ENCODE measurements at places on chromosomes 4 and X. TPM values are rescaled to one million over a fixed set of nuclear protein-coding genes. Genes with fewer than 3 reads are reported as not detected.
A peak's percentile ranks its signal among the peaks of the same experiment; 100 is the strongest.

The FOXR2 gene
- total RNA-seq, result not detected

The AWAT1 gene
- total RNA-seq, result not detected

The SFRP2 gene
- total RNA-seq, result 0.82 TPM

- no peak for DNase-seq
Measured at GRCh38 chr4:8427761-8428287, 12.7 kb downstream of the ACOX3 start.

DNA sequence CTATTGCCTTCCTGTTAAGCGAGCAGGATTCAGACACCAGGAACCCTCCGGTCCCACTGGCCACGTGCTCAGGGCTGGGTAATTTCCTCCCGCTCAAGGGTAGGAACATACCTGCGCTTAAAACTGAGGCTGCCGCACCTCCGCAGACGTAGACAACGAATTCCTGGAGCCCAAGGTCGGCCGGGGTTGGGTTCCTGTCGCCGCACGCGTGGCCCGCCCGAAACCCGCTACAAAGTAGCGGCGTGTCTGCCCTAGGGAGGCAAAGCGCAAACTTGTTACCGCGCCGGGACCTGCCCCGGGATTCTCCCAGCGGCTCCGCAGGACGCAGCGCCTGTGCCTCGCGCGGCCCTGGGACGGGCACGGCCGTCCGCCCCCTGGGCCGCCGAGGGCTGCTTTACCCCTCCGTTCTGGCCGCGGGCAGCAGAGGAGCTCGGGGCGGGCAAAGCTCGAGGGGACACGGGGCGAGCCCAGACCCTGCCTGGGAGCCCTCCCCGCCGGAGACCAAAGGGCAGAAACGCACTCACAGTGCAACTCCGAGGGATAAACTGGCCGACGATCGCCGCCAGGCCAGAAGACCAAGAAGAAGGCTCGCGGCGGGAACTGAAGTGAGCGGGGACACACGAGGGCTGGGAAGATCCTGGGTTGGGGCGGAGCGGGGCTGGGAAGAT, at the start of gene ERVMER34-1:
TSS of gene ERVMER34-1 (minus strand) at position 607 of the 668 bp plus-strand sequence. CDS start 5,905 bp downstream, outside the sequence.
- no peak for DNase-seq

DNA sequence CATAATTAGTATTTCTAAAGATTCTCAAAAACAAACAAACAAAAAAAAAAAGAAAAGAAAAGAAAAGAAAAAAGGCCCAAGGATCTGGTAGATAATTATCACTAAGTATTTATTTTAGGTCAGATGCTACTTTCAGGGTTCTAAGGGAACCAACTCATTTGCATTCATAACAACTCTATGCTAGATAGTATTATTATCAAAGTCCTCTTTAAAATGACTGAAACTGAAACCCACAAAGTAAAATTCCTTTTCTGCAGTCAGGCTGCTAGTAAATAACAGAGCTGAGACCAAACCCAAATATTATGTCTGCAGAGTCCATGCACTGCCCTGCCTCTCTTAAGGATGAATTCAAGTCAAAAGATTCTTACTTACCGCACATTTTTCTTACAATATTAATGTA, 38.3 kb upstream of the MAPK10 start:
- no peak for DNase-seq

- no peak for DNase-seq
Measured at GRCh38 chrX:115547448-115547847, 13.5 kb upstream of the PLS3 start.

DNA sequence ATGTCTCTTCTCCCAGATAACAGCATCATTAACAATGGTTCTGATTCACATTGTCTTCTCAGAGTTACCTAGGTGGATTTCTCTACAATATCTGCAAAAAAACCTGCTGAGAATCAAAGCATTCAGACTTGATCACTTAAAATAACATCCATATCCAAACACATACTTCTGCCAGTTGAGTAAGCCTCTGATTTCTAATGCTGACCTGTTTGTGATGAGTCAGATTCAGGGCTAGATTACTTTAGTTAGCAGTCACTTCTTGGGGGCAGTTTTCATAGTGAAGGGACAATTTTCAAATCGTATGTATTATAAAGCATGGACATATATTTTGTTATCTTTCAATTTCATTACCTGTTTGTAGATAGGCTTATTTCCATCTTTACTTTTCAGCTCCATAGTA, 35.5 kb downstream of the CCNI start:
- no peak for DNase-seq

DNA sequence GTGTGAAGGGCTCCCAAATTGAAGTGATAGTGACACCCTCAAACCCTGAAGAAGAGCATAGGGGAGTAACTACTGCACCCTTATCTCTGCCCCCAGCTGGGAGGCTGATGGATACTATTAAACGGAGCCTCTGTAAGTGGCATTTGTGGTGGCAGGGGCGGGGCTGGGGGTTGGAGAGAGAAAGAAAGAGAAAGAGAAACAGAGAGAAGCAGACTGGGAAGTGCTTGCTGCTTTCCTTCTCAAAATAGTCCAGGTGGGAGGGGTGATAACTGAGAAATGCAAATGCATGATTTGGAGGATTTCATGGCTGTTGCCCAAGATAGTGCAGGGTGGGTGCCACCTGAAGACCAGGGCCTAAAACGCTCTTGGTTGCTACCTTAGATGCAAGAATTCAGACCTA, 253.5 kb upstream of the GATB start:
- peak; percentile 12 for DNase-seq

GRCh38 chr4:155271557-155271956, 63.1 kb downstream of the NPY2R start:
- no peak for DNase-seq

DNA sequence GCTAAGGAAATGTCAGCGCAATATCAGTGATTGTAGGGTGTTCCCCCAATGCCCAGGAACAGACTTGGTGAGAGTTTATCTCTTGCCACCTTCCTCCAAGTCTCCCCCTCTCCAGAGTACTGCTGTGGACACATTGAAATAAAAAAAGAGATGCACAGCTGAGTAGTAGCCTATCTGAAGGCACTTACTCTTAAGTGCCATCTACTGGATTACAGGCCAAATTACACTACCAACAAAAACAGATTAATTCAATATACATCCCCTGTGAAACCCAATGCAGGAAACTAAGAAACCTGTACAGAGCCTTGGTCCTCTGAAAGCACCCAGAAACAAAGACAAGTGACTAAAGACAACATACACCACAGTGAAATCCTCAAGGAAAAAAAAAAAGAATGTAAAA, 460.3 kb downstream of the ZIC3 start:
- DNase-seq, result no peak

DNA sequence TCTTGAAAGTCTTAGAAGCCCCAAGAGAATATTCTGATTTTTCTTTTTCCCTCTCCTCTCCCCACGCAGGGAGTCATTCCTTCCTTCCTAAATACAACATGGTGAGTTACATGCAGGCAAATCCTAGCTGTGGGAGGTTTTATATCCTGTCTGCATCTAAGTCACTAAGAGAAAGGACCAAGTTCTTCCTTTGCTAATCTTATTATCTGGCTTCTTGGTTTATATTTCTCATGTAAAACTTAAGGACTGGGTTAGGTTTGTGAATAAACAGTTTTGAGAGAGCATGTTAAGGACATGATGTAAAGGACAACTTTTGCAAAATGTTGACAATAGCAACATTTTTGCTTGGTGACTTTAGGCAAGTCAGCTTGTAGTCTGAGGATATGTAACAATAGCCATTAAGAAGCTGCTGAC, 5.1 kb upstream of the CXCL9 start:
- DNase-seq, result no peak

- no peak for DNase-seq
Measured at GRCh38 chr4:56655209-56655626, 25.9 kb downstream of the HOPX start.

- DNase-seq, result no peak
Measured at GRCh38 chrX:15931362-15931761, 76.7 kb upstream of the AP1S2 start.

DNA sequence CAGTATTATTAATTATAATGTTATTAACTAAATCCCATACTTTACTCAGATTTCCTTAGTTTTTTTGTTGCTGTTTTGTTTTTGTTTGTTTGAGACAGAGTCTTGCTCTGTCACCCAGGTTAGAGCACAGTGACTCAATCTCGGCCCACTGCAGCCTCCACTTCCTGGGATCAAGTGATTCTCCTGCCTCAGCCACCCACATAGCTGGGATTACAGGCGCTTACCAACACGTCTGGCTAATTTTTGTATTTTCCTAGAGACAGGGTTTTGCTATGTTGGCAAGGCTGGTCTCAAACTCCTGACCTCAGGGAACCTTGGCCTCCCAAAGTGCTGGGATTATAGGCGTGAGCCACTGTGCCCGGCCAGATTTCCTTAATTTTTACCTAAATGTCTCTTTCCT, 72.2 kb downstream of the ANAPC4 start:
- DNase-seq, result no peak

All from T-cell (primary cell).